ENCODE measurements at places on chromosomes 2 and 18.

GRCh38 chr2:102061962-102062795, 70.4 kb downstream of the IL1R2 start:
- no peak for DNase-seq

DNA sequence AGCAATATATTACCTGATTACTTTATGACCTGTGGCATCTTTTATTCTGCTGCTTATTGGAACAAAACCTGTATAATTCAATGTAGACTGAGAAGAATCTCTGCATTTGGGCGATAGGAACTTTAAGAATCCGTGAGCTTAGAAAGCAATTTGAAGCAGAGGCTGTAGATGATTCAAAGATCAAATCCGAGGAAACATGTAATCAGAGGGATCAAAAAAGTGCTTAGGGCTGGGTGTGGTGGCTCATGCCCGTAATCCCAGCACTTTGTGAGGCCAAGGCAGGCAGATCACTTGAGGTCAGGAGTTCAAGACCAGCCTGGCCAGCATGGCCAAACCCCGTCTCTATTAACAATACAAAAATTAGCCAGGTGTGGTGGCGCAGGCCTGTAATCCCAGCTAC, 198.4 kb downstream of the MTX2 start:
- DNase-seq, result no peak

- DNase-seq, result no peak
These were observed 143.7 kb downstream of the EIPR1 start for GRCh38 chr2:3233877-3234276.

DNA sequence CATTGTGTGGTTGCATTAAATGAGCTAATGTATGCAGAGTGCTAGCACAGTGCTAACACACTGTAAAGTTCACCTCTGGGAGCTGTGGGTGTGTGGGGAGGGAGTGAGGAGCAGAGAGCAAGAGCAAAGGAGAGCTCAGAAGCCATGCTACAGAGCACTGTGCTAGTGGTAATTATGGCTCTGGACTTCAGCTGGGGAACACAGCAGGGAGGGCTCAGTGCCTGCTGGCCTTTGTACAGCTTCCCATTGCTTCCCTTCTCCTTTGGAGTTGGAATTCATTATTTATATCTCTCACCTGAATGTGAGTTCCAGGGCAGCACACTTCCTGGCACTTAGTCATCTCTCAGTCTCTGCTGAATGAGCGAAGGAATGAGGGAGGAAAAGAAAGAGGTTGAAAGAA, 2.5 kb upstream of the PLA2R1 start:
- no peak for DNase-seq

DNA sequence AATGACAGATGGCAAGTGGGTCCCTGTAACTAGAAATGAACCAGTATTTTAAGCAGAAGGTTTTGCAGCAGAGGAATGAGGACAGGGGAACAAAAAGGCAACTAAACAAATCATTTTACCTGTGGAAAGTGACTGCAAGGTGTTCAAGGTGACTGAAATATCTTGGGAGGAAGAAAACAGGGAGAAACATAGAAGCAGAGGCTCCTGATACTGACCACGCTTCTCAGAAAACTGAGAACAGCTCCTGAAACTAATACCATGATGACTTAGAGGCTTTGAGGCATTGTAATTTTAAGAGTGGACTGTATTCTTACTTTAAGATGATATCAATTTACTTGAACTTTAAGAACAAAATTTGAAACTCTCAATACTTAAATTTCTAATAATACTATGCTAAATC, at the start of gene DYTN:
DYTN (minus strand) TSS at position 101 of the 400 bp plus-strand sequence. CDS start 117 bp downstream, outside the sequence.
- no peak for DNase-seq

DNA sequence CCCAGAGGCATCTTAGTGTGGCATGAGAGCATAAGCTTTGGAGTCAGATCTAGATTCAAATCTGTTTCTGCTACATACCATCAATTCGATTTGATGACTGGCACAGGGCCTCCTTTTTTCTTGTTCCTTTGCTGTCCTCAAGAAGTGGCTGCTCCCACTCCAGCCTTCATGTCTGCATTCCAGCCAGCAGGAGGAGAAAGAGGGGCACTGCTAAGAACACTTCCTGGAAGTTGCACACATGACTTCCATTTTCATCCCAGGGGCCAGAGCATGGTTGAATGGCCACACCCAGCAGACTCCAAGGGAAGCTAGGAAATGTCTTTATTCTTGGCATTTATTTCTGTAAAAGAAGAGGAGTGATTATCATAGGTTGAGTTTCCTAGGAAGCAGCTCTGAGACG, 50.4 kb downstream of the EML6 start:
- peak; percentile 55 for DNase-seq

DNA sequence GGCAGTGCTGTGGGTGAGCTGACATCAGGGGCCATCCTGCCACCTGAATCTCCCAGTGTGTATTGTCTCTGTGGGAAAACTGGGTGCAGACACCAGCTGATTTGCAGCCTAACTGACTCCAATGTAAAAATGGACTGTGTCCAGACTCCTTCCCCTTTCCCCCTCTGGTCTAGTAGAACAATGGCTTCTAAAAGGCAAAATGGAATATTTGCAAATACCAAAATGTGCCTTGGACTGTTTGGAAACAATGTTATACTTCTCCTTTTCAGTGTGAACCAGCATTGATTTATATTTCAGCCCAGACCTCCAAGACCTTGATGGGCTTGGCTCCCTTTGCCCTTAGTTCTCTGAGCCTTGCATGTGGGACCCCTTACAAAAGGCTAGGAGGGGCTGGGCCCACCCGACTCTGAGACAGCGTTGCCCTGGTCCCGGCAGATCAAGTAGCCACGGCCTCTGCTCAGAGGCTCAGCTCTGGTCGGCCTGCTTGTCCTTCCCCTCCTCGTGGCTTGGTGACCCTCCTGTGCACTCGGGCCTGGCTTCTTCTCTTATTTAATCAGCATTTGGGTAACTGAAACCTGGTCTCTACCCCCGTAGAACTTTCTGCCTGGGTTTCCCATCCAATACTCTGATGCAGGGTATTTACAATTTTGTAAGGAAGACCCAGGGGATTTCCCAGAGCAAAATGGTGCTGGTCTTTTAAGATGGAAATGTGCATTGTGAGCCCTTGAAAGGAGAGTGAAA, 18.0 kb upstream of the ACKR3 start:
- no peak for DNase-seq

GRCh38 chr18:29616867-29617266, 1425.7 kb downstream of the DSC3 start:
- no peak for DNase-seq

DNA sequence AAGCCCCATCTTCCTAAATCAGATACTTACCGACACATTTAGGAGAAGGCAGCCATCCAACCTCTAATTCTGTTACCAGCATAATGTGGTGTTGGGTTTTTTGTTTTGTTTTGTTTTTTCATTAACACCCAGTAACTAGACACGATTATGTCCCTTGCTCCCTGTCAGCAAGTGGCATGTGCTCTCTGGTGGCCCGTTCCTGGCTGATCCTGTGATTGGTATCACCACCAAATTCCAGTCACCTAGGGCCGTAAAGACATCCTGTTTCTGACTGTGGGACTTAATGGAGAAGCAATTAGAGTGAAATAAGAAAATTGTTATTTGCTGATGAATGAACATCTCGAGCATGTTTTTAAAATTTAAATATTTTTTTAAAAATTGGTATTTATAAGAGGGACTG, 5.9 kb upstream of the DLX1 start:
- no peak for DNase-seq

GRCh38 chr2:153786016-153786415, 85.7 kb upstream of the GALNT13 start:
- DNase-seq, result peak; percentile 69

DNA sequence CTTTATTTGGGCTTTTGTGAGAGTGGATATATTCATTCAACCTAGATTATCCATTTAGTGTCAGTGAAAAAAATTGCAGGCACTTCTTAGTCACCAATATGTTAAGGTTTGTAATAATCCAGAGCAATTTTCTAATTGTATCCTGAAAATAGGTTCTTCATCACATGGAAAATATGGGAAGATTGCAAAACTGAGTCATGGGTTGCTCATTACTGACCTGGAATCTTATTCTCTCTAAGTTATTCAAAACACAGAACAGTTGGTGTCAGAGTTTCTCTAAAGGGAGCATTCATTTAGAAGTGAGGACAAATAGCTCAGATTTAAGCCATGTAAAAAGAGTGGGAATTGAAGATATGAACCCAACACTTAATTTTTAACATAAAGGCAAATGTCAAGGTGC, 181.3 kb downstream of the IKZF2 start:
- no peak for DNase-seq

- DNase-seq, result no peak
These were observed 89.1 kb upstream of the NOSTRIN start for GRCh38 chr2:168713325-168713724.

GRCh38 chr2:151808258-151809072, 19.8 kb downstream of the ARL5A start:
- DNase-seq, result no peak

- DNase-seq, result no peak
These were observed 692 bp upstream of the TSHZ1 start for GRCh38 chr18:75209951-75210258.

All from ELF-1 (cell line).